Activated T-cell treated with anti-CD3 and anti-CD28 coated beads, Interleukin-2, amount 50 U/mL, for 72 hours (primary cell): ENCODE measurements at places on chromosomes 7 and 10. TPM values are rescaled to one million over a fixed set of nuclear protein-coding genes. Genes with fewer than 3 reads are reported as not detected.

Gene SNCG
- total RNA-seq: not detected

Gene SEMA4G
- 0.79 TPM for total RNA-seq

Gene ABCB4
- 0.07 TPM for total RNA-seq

Gene GHRHR
- total RNA-seq: not detected
